HAP-1 (cell line): ENCODE measurements at places on chromosomes 1 and 21.

GRCh38 chr1:178538192-178538916 is 25.4 kb downstream of the TEX35 start:
- DNase-seq = no peak

GRCh38 chr21:29005696-29006095 is 13.0 kb upstream of the LTN1 start:
- DNase-seq = no peak

GRCh38 chr1:170881268-170882265 is 53.8 kb upstream of the MROH9 start:
- peak; percentile 57 for DNase-seq

DNA sequence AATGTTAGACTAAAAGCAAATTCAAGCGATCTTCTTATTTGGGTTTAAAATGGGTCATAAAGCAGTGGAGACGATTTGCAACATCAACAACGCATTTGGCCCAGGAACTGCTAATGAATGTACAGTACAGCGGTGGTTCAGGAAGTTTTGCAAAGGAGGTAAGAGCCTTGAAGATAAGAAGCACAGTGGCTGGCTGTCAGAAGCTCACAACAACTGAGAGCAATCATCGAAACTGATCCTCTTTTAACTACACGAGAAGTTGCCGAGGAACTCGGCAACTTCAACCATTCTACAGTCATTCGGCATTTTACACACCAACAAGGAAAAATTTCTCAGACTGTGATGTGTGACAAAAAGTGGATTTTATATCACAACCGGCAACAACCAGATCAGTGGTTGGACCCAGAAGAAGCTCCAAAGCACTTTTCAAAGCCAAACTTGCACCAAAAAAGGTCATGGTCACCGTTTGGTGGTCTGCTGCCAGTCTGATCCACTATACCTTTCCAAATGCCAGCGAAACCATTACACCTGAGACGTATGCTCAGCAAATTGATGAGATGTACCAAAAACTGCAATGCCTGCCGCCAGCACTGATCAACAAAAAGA is 47.9 kb downstream of the ASH1L start:
- DNase-seq = no peak
